ENCODE measurements at places on chromosomes 1 and 21.
A peak's percentile ranks its signal among the peaks of the same experiment; 100 is the strongest.

GRCh38 chr1:247119600-247120407 is 15.6 kb upstream of the ZNF669 start:
- H3K36me3 ChIP-seq: no peaks in the 10 kb centered on the region
- DNase-seq: no peak
- H3K4me3 ChIP-seq: no peak overlapping the region

DNA sequence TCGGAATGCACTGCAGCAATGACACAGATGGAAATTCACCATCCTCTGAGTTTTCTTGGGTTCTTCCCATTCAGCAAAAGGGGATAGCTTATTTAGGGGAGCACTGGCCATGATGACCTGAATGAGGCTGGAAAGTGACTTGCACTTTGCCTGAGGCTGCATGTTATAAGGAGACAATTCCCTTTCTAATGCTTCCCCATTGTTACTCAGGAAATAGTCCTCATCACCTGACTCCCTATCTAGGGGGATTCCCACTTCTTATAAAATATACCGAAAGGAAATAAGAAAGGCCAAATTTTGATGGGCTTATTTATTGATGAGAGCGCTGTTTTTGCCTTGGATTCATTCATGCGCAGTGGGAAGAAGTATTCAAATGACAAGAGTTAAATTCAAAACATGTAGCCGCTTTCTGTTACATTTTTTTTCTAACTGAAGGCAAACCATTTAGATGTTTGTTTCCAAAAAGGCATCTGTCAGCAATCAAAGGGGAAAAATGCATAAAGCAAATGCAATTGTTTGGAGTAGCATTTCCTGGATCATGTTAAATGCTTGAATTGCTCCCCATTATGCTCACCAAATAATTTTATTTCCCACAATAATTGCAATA is 220.3 kb upstream of the NFIA start:
- no peaks in the 10 kb centered on the region for H3K27me3 ChIP-seq
- no peaks in the 10 kb centered on the region for H3K36me3 ChIP-seq
- DNase-seq: no peak
- no peaks in the 10 kb centered on the region for H3K4me1 ChIP-seq

GRCh38 chr1:115529216-115529897 is 112.4 kb upstream of the VANGL1 start:
- H3K27me3 ChIP-seq: no peaks in the 10 kb centered on the region
- no peak overlapping the region for H3K4me3 ChIP-seq
- H3K36me3 ChIP-seq: no peaks in the 10 kb centered on the region
- peaks cover 6% of the 10 kb centered on the region for H3K4me1 ChIP-seq

- DNase-seq: no peak
- H3K27me3 ChIP-seq: no peaks in the 10 kb centered on the region
- no peaks in the 10 kb centered on the region for H3K4me1 ChIP-seq
- no peaks in the 10 kb centered on the region for H3K36me3 ChIP-seq
Observed at GRCh38 chr21:25126564-25126963, 480.7 kb downstream of the MRPL39 start.

- H3K4me1 ChIP-seq: no peaks in the 10 kb centered on the region
- no peaks in the 10 kb centered on the region for H3K27me3 ChIP-seq
- no peaks in the 10 kb centered on the region for H3K36me3 ChIP-seq
- no peak overlapping the region for H3K4me3 ChIP-seq
Observed at GRCh38 chr1:73040811-73041210, 758.5 kb upstream of the NEGR1 start.

- H3K36me3 ChIP-seq: peaks cover 76% of the 10 kb centered on the region
- no peak overlapping the region for H3K4me3 ChIP-seq
- no peak for DNase-seq
- no peaks in the 10 kb centered on the region for H3K27me3 ChIP-seq
- no peaks in the 10 kb centered on the region for H3K4me1 ChIP-seq
Observed at GRCh38 chr1:160296036-160296435, 11.1 kb upstream of the PEX19 start.

DNA sequence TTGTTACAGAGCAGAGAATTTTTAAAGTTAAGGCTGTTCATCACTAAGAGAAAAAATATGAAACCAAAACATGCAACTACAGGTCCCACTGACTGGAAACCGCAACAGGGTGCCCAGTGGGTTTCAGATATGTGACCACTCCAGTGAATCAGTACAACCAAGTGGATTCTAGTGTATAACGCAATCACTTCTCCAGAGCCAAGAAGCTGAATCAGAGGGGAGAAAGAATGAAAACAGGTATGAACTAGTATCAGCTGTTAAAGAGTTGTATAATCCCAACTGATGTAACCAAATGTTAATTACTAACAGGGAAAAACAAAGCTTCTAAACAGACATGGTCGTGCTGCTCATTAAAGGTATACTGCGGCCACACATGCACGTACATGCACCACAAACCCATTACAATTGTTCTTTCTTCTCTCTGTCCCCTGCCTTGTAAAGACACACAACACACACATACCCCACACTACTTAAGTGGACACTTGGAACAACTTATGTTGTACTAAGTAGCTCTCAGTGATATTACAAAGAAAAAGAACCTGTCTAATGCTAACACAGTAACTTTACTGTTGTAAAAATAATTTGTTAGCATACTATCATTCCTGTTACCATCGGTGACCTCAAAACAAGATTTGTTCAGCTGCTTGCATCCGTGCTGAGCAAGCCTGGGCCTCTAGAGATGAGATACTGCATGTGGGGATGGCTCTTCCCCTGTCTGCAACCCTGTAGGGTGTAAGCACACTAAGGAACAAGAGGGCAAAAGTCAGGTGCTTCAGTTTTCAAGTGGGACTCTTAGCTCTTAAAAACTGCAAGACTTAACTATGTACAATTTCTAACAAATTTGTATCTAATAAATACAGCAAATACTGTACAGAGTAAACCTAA is 74.2 kb downstream of the PTPN14 start:
- DNase-seq: no peak
- peak overlapping the region; percentile 5 for H3K4me3 ChIP-seq
- H3K27me3 ChIP-seq: no peaks in the 10 kb centered on the region

DNA sequence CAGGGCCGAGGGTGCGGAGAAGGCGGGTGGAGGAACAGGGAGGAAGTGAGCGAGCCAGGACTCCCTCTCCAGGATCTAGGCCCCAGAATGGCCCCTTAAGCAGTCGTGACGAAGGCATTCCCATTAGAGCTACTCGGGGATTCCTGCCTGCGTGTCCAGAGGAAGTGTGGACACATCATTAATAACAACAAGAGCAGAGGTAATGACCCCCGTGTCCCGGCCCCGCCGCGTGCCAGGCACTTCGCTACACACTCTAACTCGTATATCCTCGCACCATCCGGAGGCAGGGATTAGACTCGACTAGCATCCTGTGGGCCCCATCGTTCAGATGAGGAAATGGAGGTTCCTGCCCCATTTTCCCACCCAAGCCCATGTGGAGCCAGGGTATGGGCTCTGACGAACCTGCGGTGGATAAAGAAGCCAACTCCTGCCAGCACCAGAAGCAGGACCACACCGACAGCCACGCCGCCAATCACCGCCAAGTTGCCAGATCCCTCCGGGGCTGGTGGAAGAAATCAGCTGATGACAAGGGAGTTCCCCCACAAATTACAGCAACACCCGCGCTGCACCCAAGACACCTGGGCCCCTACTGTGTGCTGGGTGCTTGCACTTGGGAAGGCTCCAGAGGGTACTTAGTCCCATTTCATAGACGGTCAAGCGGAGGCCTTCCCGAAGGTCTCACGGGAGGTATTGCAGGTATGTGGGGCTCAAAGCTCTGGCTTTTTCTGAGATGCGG is 21.6 kb downstream of the EPHA2 start:
- H3K27me3 ChIP-seq: no peaks in the 10 kb centered on the region
- peaks cover 4% of the 10 kb centered on the region for H3K4me1 ChIP-seq
- no peak for DNase-seq
- peaks cover 56% of the 10 kb centered on the region for H3K36me3 ChIP-seq

DNA sequence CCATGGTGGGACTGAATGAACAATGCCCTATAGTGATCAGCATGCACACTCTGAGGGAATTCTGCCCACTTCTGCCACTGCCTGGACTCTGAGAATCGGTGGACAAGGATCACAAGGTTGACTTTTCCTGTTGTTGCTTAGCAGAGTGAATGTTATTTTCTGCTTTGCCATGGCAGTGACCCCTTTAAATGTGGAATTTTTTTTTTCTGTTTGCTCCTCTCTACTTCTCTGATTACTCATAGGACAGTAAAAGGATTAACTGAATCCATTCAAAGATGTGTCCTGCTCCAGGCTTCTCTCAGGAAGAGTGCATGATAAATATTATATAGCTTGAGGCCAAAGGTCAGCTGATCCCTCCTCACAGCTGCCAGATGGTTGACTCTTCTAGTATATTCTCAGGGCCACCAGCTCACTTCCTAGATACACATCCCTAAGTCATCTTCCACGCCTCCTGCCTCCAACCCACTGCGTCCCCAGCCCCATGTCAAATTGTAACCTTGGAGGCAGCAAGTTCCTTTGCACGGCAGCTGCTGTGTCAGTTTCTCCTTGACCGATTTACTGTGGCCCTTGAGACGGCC is 74.0 kb upstream of the RALGPS2 start:
- no peak overlapping the region for H3K27ac ChIP-seq
- peaks cover 36% of the 10 kb centered on the region for H3K4me1 ChIP-seq
- H3K36me3 ChIP-seq: no peaks in the 10 kb centered on the region
- no peak for DNase-seq
- no peaks in the 10 kb centered on the region for H3K27me3 ChIP-seq
- no peak overlapping the region for H3K4me3 ChIP-seq

DNA sequence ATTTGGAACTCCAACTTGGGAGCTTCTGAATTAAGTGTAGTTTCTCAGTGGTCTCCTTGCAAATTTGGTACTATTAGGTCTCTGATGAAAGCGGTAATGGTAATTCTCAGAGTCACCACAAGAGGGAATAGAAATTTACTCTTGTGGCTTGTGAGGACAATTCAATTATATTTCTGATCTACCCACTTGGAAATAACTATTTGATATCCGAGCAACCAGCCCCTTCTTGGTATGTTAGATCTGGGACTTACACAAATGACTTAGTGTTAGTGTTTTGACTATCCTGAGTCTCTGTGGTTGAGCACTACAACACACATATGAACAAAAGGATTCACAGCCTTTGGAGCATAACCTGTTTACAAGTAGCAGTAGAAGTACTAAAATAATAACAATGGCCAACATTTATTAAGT is 68.1 kb downstream of the RPS6KA1 start:
- DNase-seq: no peak
- no peak overlapping the region for H3K27ac ChIP-seq
- H3K27me3 ChIP-seq: no peaks in the 10 kb centered on the region
- H3K4me1 ChIP-seq: peaks cover 4% of the 10 kb centered on the region

GRCh38 chr21:38956521-38956855 is 150.8 kb downstream of the ETS2 start:
- H3K27ac ChIP-seq: no peak overlapping the region
- no peaks in the 10 kb centered on the region for H3K36me3 ChIP-seq
- peaks cover 21% of the 10 kb centered on the region for H3K4me1 ChIP-seq
- no peaks in the 10 kb centered on the region for H3K27me3 ChIP-seq
- DNase-seq: no peak
- H3K4me3 ChIP-seq: no peak overlapping the region

DNA sequence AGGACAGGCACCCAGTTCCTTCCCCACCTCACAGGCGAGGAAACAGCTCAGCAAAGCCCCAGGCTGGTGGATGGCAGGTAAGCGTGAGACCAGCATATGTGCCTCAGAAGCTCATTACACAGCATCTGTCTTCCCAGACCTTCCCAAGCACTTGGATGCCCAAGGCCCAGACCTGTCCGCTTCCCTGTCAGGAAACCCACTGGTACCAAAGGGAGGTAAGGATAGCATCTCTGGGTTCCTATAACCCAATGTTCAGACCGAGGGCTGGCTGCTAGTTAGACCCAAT is 3.3 kb downstream of the POFUT2 start:
- no peaks in the 10 kb centered on the region for H3K27me3 ChIP-seq
- peaks cover 66% of the 10 kb centered on the region for H3K36me3 ChIP-seq
- no peak for DNase-seq
- H3K4me3 ChIP-seq: no peak overlapping the region

- H3K36me3 ChIP-seq: no peaks in the 10 kb centered on the region
- no peak overlapping the region for H3K27ac ChIP-seq
- no peak overlapping the region for H3K4me3 ChIP-seq
- no peaks in the 10 kb centered on the region for H3K4me1 ChIP-seq
Observed at GRCh38 chr1:153324912-153325311, 12.2 kb upstream of the PGLYRP3 start.

- peaks cover 22% of the 10 kb centered on the region for H3K4me1 ChIP-seq
- peak overlapping the region; percentile 84 for H3K27ac ChIP-seq
- peak overlapping the region; percentile 39 for H3K4me3 ChIP-seq
- no peaks in the 10 kb centered on the region for H3K36me3 ChIP-seq
Observed at GRCh38 chr1:61183471-61184039, 101.2 kb downstream of the NFIA start.

- H3K36me3 ChIP-seq: no peaks in the 10 kb centered on the region
- no peaks in the 10 kb centered on the region for H3K4me1 ChIP-seq
- no peak overlapping the region for H3K27ac ChIP-seq
- H3K27me3 ChIP-seq: no peaks in the 10 kb centered on the region
- no peak overlapping the region for H3K4me3 ChIP-seq
Observed at GRCh38 chr1:92502247-92502646, 15.5 kb upstream of the GFI1 start.

GRCh38 chr1:84538599-84538998 is 32.2 kb upstream of the GNG5 start:
- no peak overlapping the region for H3K27ac ChIP-seq
- no peaks in the 10 kb centered on the region for H3K27me3 ChIP-seq
- H3K4me1 ChIP-seq: no peaks in the 10 kb centered on the region
- no peak overlapping the region for H3K4me3 ChIP-seq
- no peak for DNase-seq
- no peaks in the 10 kb centered on the region for H3K36me3 ChIP-seq

GRCh38 chr1:41678111-41678878 is 193.8 kb upstream of the EDN2 start:
- DNase-seq: no peak
- no peaks in the 10 kb centered on the region for H3K27me3 ChIP-seq
- H3K36me3 ChIP-seq: no peaks in the 10 kb centered on the region
- peaks cover 29% of the 10 kb centered on the region for H3K4me1 ChIP-seq
- H3K27ac ChIP-seq: peak overlapping the region; percentile 74
- H3K4me3 ChIP-seq: no peak overlapping the region

DNA sequence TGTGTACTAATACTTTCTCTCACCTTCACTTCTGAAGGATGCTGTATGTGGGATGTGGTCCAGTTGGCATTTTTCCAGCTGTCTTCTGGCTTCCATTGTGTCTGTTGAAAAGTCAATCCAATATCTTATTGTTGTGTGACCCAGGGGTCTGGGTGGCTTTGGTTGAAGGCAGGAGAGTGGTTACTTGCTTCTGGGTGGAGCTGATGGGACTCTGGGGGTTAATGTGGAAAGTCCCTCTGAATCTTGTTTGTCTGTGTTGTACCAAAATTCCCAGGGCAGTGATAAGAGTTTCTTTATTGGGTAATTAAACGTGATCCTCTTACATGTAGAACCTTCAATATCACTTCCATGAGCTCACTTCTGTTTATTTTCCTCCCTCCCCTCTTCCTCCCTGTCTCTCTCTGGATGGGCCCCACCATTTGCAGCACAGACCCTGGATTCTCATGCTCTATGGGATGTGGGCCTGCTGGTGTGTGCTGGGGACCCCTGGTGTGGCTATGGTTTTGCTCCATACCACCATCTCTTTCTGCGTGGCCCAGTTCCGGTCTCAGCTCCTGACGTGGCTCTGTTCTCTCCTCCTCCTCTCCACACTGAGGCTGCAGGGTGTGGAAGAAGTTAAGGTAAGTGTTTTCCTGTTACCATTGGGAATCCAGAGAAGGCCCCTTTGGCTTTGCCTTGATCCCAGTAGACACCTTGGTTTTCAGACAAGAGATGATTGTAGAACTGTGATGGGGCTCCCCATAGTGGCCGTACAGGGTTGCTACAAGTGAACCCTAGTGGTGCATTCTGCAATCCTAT is 71.5 kb downstream of the HHAT start:
- no peak overlapping the region for H3K4me3 ChIP-seq
- H3K36me3 ChIP-seq: no peaks in the 10 kb centered on the region
- no peak for DNase-seq
